Endodermal cell (in vitro differentiated cells): ENCODE measurements at places on chromosomes 4 and X.

- no peak for DNase-seq
Observed at GRCh38 chrX:30620125-30620524, 33.1 kb upstream of the GK start.

GRCh38 chrX:150268839-150269355, 94.2 kb upstream of the MAMLD1 start:
- no peak for DNase-seq

- no peak for DNase-seq
Observed at GRCh38 chrX:112664924-112665323, 14.8 kb downstream of the LHFPL1 start.

GRCh38 chrX:68355629-68355920, 77.7 kb downstream of the OPHN1 start:
- no peak for DNase-seq

DNA sequence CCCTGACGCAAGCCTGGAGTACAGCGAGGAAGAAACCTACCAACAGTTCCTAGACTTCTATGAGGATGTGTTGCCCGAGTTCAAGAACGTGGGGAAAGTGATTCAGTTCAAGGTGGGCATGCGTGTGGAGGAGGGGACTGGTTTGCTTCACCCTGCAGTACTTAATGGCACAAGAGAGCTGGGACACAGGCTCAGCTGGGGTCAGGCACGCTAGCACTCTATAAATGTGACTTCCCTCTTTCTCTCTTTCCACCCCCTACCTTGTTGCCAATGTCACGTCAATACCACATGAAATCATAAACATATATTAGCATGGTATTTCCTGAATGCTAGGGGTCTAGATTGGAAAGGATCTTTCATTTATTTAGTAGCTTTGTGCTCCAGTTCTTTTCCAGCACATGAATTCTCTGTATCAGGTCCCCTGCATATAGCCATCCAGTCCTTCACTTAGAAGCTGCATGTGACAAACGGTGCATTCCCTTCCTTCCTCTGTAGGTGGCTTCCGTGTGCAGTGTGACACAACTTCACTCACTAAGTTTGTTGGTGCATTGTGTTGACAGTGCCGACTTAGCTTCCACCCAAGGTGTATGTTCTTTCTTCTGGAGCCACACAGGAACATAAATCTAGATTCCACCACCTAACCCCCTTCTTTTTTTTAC, 25.6 kb downstream of the ZRSR2 start:
- DNase-seq: peak; percentile 80

DNA sequence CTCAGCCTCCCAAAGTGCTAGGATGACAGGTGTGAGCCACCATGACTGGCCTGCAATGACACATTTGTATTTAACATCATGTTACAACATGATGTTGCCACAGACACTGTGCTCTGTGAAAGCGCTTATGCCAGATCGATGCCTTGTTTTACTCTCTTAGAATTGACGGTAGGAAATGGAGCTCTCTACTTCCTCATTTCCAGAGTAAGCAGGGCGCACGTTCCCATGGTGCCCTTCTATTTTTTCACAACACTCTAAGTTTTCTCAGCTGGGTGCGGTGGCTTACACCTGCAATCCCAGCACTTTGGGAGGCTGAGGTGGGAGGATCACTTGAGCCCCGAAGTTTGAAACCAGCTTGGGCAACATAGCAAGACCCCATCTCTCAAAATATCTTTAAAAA, 60.7 kb upstream of the DHRSX start:
- no peak for DNase-seq

GRCh38 chr4:141957416-141957815, 321.0 kb downstream of the IL15 start:
- DNase-seq: no peak

- peak; percentile 2 for DNase-seq
Observed at GRCh38 chrX:2610246-2611170, 80.6 kb upstream of the CD99 start.

DNA sequence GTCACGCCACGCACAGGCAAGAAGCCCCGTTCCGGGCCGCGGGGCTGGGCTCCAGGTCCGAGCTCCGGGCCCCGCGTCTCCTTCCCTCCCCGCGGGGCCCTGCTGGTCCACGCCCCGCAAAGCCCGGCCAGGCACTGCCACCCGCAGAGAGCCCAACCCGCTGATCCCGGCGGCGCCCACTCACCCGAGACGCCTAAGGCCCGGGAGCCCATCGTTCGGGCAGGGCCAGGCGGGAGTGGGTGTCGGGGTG, 870 bp downstream of the PDZD4 start:
- DNase-seq: no peak

- DNase-seq: no peak
Observed at GRCh38 chrX:14616301-14616700, 87.0 kb downstream of the GLRA2 start.

DNA sequence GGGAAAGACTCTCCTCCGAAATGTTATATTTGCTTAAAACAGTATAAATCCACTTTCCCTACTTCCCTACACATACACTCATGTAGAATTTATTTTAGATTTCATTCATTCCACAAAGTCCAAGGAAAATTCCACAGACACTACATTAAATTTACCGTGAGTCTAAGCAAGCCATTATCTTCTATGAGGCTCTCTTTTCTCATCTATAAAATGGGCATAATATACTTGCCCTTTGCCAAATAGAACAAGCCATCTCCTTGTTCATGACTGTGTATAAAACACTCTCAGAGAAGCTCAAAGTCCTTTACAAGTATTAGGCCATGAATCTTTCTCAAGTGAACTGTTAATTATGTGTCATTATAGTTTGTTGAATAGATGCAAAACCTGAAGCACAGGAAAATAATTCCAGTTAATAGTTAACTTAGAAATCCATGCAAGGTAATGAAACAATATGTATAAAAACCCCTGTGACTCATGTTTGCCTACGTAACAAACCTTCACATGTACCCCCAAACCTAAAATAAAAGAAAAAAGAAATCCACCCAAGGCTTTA, 10.7 kb downstream of the TEC start:
- DNase-seq: no peak

GRCh38 chr4:175339100-175339707, 421.0 kb downstream of the ADAM29 start:
- DNase-seq: no peak

- DNase-seq: peak; percentile 30
Observed at GRCh38 chrX:74511704-74512103, 90.4 kb downstream of the SLC16A2 start.

- no peak for DNase-seq
Observed at GRCh38 chr4:8272472-8273428, 3.2 kb downstream of the HTRA3 start.

GRCh38 chr4:173860094-173860493, 330.1 kb upstream of the HAND2 start:
- no peak for DNase-seq

DNA sequence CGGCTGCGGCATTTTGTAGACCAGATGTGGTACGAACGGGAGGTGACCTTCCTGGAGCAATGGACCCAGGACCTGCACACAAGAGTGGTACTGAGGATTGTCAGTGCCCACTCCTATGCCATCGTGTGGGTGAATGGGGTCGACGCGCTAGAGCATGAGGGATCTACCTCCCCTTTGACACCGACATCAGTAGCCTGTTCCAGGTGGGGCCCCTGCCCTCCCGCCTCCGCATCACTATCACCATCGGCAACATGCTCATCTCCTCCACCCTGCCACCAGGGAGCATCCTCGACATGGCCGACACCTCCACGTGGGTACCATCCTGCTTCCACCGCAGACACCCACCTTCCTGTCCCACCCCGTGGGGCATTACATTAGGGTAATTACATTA, 46.2 kb downstream of the SMARCA5 start:
- DNase-seq: no peak

- no peak for DNase-seq
Observed at GRCh38 chr4:129098531-129099001, 2.6 kb downstream of the C4orf33 start.
